ENCODE measurements at places on chromosomes 7 and 10.

DNA sequence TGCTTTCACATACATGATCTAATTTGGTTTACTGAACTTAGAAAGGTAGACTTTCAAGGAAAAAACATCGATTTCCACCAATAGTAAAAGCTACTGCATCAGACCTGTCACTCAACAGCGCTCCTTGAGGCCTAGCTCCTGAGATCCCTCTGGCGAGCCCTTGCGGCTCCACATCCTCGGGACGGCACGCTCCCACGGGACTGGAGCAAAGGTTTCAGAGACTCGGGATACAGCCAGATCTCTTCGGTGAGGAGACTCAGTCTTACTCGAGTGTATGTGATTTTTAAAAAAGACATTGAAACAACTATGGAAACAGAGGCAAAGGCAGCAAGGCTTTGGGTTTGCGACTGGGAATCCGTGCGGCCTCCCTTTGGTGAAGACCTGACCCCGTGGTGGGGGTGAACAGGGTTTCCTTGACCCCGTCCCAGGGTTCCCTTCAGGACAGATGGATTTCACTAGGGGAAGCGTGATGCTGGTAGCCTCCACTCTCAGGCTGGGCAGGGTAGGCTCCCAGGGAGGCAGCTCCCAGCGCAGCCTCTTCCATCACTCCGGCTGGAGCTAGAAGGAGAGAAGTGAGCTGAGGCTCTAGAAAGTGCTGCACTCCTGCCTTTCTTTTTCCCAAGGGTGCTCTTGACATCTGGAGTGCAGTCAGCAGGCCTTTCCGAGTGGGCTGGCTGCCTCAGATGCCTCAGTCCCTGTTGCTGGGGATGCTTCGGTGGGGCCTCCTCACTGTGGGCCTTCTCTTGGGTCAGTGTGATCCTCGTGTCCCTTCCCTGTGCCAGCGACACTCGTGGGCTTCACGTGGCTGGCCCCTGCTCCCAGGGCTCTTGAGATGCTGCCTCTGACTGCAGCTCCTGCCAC lies 5.8 kb upstream of the ATP6V0E2 start:
- no peak for DNase-seq

DNA sequence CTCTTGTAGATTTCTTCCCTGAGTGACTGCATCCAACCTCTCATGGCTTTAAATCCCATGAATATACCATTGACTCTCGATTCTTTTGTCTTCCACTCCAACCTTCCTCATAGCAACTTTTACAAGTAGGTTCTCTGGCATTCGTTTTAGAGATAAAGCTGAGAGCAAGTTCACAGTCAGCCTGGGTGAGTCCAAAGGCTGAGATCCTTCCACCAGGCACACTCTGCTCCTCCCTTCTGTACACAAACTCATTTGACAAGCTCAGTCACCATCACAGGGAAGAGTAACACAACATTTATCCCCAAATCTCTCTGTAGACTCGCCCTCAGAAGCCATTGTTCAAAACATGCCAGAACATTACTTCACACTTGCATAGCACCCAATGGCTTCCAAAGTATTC lies 10.9 kb downstream of the CTTNBP2 start:
- no peak for DNase-seq

GRCh38 chr10:92238054-92238585 lies 52.8 kb downstream of the CPEB3 start:
- no peak for DNase-seq

- no peak for DNase-seq
Measured at GRCh38 chr7:20624666-20625385, 9.4 kb downstream of the ABCB5 start.

GRCh38 chr10:58969576-58969975 lies 206.9 kb upstream of the PHYHIPL start:
- DNase-seq: no peak

- DNase-seq: no peak
Measured at GRCh38 chr7:94781236-94781635, 125.3 kb upstream of the SGCE start.

Data from amniotic stem cell (primary cell).